ENCODE measurements at places on chromosomes 12 and 14.

GRCh38 chr12:47094804-47095203, 15.0 kb upstream of the AMIGO2 start:
- DNase-seq: no peak

GRCh38 chr14:99562856-99563748, 40.9 kb downstream of the CCDC85C start:
- no peak for DNase-seq

- DNase-seq: no peak
Measured at GRCh38 chr12:53492188-53492587, 7.1 kb downstream of the MAP3K12 start.

DNA sequence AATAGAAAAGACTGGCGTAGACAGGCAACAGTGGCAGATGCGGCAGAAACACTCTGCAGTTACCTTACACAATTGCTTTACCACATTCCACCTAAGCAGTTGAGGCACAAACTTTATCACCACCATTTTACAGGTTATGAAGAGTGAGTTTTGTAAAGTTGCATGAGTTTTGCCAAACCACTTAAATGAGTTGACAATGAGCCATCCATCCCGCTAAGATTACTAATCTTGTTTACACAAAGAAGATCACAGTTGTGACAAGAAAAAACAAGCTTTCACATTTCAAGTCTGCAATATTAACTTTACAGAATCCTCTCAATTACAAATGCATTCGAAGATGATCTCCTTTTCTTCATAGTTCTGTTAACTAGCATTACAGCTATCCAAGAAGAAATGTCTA, 1.8 kb downstream of the TMCC3 start:
- no peak for DNase-seq

DNA sequence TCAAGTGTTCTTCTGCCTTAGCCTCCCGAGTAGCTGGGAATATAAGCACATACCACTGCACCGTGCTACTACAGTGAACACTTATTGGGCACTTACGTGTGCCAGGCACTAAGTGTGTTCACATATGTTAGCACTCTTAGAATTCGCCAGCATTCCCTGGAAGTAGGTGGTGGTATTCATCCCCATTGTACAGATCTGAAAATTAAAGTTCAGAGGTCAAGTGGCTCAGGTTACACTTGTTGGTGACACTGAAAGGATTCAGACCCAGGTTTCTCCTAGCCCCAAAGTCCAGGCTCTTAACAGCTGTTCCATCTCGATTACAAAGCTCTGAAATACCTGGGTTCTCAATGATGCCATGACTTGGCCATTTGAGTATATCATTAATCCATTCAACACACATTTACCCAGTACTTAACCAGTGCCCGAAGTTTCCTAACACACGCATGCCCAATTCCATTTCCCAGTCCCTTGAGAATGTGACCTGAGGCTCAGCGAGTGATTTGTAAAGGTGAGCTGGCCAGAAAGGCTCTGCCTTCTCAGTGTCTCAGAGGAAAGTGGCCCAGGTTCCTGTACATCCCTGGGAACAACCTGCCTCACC, 4.8 kb downstream of the MVK start:
- DNase-seq: no peak

DNA sequence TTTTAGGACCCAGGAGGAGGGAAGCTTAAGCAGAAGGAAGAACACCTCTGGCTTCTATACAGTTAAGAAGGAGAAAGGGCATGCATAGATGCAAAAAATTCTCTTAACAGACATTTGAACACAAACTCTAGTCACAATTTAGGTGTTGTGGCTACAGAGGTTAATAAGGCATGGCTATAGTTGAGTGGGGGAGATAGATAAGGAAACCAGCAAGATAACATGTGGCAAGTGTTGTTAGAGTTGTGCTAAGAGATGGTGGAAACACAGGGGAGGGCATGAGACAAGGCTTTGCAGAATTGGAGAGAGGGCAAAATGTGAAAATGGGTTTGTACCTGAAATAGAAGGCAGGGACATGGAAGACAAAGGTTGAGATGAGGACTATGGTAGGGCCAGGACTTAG, 88.9 kb downstream of the MSRB3 start:
- DNase-seq: no peak

DNA sequence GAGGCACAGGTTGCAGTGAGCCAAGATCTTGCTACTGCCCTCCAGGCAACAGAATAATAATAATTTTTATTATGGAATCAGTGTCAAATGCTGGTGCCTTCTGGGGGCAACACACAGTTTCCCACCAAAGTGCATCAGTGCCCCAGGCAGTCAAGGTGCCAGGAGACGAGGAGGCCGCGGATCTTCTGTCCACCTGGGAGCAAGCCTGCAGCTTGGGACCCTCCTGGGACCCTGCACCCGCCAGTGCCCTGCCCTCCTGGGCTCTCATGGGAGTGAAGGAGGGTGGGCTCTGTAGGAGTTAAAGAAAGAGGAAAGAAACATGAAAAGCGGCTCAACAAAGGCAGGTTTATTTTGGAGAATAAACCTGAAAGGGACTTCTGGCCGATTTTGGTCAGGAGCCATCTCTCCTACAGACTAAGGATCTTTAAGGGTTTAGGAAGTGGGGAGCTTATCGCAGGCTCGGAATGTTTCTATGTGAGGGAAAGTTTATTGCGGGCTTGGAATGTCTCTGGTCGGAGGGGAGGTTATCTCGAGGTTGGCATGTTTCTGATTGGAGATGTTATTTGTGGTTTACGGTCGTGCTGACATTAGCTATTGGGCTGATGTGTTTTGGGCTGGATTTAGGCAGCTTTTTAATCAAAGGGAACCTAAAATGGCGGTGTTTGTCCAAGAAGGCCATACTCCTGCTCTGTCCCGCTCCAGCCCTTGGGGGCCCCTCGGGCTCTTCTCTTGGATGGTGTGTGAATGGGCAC, 1.1 kb upstream of the ASPG start:
- DNase-seq: no peak

DNA sequence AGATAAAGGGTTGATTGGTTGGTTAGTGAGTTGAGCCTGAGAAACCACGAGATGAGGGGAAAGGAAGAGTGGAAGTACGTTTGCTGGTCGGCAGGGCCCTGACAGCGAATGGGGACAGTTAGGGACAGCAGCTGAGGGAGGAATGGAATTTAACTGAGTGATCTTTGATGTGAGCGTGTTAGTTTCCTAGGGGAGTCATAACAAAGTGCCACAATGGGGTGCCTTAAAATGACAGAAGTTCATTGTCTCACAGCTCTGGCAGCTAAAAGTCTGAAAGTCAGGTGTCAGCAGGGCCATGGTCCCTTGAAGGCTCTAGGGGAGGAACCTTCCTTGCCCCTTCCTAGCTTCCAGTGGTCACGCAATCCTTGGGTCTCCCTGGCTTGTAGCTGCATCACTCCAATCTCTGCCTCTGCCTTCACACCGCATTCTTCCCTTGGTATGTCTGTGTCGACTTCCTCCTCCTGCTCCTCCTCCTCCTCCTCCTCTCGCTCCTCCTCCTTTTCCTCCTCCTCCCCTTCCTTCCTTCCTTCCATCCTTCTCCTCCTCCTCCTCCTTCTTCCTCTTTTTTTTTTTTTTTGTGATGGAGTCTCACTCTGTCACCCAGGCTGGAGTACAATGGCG, 26.0 kb upstream of the RIN3 start:
- DNase-seq: no peak

DNA sequence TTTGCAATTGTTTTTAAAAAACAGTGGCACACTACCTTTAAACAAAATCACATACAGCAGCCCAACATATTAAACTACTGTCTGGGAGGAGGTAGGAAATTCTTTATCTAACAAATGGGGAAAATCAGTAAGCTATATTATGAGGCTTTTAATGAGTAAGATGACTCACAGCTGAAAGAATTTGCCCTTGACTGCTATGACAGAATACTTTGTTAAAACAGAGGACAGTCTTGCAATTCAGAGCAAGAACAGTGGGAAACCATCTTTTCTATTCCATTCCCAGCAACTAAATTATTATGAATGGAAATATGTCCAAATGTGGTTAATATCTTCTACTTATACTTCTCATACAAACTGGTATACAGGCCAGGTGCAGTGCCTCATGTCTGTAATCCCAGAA, 49.2 kb upstream of the SGPP1 start:
- no peak for DNase-seq

GRCh38 chr12:109934026-109934425, 34.0 kb downstream of the TCHP start:
- no peak for DNase-seq

GRCh38 chr12:19967431-19967830, 400.9 kb upstream of the PDE3A start:
- DNase-seq: no peak

- DNase-seq: no peak
Measured at GRCh38 chr12:65899241-65899640, 75.0 kb downstream of the HMGA2 start.

- DNase-seq: no peak
Measured at GRCh38 chr12:11543457-11544158, 105.9 kb upstream of the ETV6 start.

- no peak for DNase-seq
Measured at GRCh38 chr12:91272461-91273063, 89.9 kb upstream of the DCN start.

DNA sequence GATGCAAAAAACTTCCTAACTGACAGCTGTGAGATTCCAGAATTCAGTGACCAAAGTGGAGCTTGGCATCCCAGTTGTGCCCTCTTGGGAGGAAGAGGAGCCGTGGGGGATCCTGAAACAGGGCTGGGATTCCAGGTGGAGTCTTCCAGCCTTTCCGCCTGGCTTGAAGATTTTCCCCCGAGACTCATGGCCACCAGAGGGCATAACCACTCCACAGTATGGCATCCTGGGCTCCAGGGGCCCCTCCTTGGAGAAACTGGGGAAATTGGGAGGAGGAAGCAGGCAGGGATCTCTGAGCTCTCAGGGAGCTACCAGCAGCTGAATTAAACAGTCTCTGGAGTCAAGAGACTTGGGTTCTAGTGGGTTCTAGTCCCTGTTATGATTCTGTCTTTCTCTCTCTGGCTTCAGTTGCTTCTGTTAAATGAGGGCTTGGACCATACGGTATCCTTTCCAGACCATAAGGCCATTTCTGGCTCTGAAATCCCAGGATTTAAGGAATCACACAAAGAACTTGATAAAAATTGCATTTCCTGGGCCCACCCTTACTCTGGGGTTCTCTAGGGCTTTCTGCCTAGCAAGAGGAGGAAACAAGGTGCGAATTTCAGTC, 2.6 kb upstream of the TAMALIN start:
- no peak for DNase-seq

GRCh38 chr12:64944966-64945365, 120.5 kb downstream of the TBC1D30 start:
- no peak for DNase-seq

- DNase-seq: peak; percentile 2
Measured at GRCh38 chr14:78530078-78530477, 359.9 kb downstream of the NRXN3 start.

GRCh38 chr12:105670672-105671071, 340.2 kb downstream of the C12orf75 start:
- DNase-seq: no peak

GRCh38 chr12:80183939-80184338, 84.6 kb downstream of the OTOGL start:
- no peak for DNase-seq

DNA sequence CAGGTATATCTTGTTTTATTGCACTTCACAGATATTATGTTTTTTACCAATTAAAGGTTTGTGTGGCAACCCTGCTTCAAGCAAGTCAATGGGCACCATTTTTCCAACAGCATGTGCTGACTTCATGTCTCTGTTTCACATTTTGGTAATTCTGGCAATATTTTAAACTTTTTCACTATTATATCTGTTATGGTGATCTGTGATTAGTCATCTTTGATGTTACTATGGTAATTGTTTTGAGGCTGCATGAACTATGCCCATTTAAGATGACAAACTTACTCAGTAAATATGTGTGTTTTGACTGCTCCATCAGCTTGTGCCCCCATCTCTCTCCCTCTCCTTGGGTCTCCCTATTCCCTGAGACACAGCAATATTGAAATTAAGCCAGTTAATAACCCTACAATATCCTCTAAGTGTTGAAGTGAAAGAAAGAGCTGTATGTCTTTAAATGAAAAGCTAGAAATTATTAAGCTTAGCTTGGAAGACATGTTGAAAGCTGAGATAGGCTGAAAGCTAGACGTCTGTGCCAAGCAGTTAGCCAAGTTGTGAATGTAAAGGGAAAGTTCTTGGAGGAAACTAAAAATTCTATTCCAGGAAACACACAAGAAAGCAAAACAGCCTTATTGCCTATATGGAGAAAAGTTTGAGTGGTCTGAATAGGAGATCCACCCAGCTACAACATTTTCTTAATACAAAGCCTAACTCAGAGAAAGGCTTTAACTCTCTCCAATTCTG, 365.1 kb downstream of the ATP23 start:
- DNase-seq: no peak

GRCh38 chr12:107558141-107558815, 127.3 kb upstream of the PWP1 start:
- DNase-seq: no peak

GRCh38 chr14:66496188-66496807, 10.1 kb downstream of the CCDC196 start:
- no peak for DNase-seq

DNA sequence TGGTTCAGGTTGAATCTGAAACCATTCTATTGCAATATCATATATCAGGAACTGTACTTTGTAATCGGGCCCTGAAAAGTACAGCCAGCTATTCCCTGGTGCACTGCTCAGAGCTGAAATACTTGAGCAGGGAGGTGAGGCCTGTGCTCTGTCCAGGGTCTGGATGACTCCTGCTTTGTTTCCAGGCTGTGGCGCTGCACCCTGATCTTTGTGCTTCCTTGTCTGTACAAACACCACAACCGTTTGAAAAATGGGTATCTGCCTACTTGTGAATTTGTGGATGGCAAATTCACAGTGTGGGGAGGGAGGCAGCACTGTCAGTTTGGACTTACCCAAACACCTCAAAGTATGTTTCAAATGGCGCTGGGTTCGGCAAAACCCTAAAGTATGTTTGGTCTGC, 155.4 kb upstream of the FAR2 start:
- DNase-seq: no peak

GRCh38 chr12:106387848-106388377, 30.4 kb downstream of the POLR3B start:
- no peak for DNase-seq

DNA sequence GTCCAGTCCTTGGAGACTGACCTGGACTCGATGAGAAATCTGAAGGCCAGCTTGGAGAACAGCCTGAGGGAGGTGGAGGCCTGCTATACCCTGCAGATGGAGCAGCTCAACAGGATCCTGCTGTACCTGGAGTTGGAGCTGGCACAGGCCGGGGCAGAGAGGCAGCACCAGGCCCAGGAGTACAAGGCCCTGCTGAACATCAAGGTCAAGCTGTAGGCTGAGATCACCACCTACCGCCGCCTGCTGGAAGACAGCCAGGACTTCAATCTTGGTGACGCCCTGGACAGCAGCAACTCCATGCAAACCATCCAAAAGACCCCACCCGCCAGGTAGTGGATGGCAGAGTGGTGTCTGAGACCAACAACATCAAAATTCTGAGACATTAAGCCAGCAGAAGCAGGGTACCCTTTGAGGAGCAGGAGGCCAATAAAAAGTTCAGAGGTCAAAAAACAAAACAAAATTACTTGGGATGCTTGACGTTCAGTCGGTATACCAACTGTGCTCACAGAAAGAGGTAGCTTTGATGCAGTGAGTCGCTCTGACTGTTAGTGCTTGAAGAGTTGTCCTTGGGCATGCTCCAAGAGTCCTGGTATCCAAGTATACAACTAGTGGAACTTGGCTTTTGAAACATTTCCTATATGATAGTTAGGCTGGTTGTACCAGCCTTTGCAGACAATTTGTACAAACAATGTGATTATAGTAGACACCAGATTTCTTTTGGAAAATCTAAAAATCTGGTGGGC, 4.8 kb downstream of the MED6 start:
- DNase-seq: no peak

Measured in KG1 (cell line).